ENCODE measurements at places on chromosomes 6 and 20.

- no peak for DNase-seq
Observed at GRCh38 chr20:18190338-18191233, 52.9 kb downstream of the KAT14 start.

- DNase-seq: no peak
Observed at GRCh38 chr6:129865013-129865412, 3.9 kb upstream of the TMEM244 start.

GRCh38 chr20:9112541-9113515 is 43.9 kb downstream of the PLCB4 start:
- no peak for DNase-seq

DNA sequence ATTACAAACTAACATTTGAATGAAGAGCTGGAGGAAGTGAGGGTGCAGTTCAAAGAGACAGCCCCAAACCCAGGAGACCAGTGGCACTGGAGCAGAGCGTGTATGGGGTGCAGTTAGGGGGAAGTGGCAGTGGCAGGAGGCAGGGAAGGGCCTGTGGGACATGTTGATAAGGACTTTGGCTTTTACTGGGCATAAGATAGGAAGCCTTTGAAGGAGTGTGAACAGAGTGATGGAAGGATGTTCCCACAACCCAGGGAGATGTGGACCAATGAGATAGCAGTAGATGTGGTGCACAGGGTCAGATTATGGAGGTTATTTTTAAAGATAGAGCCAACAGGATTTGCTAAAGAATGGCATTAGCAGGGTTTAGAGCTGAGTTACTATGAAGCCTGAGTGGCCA is 56.4 kb downstream of the AIG1 start:
- DNase-seq: no peak

GRCh38 chr20:9743871-9744270 is 95.0 kb downstream of the PAK5 start:
- no peak for DNase-seq

- no peak for DNase-seq
Observed at GRCh38 chr6:15864038-15864707, 201.3 kb upstream of the DTNBP1 start.

DNA sequence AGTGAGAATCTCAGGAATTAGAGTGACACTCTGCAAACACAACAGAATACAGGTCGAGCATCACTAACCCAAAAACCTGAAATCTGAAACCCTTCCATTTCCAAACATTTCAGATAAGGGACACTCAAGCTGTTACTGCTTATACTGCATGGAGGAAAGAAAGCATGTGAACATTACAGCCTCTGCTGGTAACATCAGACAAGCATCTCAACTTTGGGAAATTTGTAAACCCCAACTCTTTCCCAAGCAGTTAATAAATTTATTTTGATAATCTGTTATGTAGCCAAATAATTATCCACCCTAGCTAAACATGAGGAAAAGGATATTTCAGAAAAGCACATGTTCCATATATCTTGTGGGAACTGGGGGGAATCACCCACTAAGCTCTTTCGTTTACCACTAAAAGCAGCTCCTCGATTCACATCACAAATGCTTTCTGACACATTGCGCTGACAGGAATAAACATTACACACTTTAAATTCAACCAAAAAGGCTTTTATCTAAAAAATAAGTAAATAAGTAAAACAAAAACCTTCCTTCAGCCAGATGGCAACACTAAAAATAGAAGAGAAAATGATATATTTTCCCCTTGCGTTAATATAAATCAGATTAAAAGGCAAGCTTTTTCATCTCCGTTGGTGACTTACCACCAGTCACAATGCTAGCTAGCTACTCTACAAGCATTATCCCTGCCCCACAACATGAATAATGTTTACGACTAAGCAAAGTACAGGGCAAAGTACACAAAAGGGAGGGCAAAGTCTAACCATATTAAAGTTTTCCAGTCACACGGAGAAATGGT is 120.8 kb downstream of the MAP7 start:
- no peak for DNase-seq

GRCh38 chr20:21125849-21126580 is at the start of gene KIZ:
TSS of gene KIZ (plus strand) at chr20:21126082. CDS start at chr20:21126116, 34 bp downstream.
- peak; percentile 92 for DNase-seq

- DNase-seq: no peak
Observed at GRCh38 chr20:41619360-41620100, 1.4 kb upstream of the CHD6 start.

GRCh38 chr6:6811128-6812009 is 222.8 kb downstream of the LY86 start:
- peak; percentile 77 for DNase-seq

- no peak for DNase-seq
Observed at GRCh38 chr20:60117065-60117464, 158.8 kb downstream of the CDH26 start.

GRCh38 chr6:108465098-108465495 is 95.6 kb upstream of the FOXO3 start:
- DNase-seq: no peak
